ENCODE measurements at places on chromosomes 3 and 15.

GRCh38 chr3:182717216-182717615 lies 76.1 kb upstream of the ATP11B start:
- DNase-seq, result no peak

DNA sequence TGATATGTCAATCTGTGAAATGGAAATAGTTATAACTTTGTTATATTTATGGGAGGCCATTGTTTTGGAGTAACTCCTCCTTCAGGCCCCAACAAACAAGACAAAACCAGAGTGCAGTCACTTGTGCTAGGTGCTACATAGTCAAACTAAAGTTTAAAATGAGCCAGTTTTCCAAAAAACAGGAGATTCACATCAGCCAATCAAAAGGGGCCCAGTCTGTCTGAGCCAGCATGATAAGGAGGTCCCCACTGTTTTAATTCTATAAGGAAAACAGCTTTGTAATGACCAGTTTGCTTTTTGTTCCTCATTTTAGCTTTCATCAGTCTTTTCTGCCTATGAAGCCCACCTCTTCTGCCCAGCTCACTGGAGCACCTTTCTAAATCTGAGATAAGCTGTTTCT lies 94.7 kb upstream of the SLC7A14 start:
- no peak for DNase-seq

GRCh38 chr3:19931767-19932188 lies 2.2 kb downstream of the EFHB start:
- DNase-seq, result no peak

- no peak for DNase-seq
Observed at GRCh38 chr3:127734754-127735473, 62.2 kb downstream of the ABTB1 start.

DNA sequence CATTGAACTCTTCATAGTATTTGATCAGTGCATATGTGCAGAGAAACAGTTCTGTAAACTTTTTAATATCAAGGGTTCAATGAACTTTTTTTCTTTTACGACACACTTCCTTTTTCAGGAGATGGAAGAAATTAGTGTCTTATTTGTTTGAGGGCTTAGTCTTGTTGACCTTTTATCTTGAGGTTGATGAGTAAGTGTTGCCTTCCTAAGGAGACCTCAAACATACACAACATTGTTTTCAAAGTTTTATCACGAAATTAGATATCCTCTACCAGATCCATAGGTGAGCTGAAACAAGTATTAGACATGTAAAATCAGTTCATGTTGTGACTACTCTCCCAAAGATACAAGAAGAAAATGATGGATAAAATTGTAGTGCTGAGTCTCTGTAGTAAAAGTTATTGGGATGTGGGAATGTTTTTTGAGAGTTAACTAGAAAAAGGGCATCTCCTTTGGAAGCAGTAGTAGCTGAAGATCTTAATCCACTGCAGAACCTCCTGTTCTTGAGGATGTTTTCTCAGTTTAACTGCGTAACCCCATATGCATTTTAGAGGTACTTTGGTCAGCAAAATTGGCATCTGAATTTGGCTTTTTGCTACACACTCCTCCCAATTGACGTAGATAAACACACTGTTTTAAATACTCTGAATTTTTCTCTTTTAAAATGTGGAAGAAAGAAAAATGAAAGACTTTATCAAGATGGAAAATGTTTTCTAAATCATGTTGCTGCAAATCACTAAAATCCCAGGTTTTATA lies 116.8 kb downstream of the GALK2 start:
- no peak for DNase-seq

DNA sequence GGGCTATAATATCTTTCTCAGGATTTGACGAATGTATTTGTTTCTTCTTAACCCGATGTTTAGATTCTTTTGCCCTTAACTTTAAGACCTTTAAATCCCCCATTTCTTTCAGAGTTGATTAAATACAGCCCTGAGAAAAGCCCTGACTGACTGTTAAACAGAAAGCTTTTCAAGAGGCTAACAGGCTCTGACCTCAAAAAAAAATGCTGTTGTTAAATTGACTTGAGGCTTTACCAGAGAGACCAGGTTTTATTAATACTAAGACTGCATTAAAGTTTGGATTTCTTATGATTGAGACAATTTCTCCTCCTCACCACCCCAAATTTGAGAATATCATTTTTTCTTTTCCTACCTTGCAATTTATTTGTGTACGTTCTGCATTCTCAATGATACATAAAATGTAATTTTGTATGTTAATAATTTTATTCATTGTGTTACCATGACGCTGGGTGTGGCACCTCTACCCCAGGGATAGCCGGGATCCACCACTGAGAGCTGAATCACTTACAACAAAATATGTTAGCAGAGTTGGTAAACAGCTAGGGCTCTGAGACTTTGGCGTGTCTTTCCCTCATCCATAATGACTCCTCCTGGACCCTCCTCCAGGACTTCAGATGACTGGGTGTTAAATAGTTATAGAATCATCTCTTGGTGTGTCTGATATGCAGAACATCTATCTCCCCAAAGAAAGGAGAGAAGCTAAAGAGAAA lies 753.5 kb downstream of the NAALADL2 start:
- no peak for DNase-seq

Measured in CD4-positive, alpha-beta T cell treated with Interleukin-17A for 4 hours (primary cell).